ENCODE measurements at places on chromosomes 7 and 10.

GRCh38 chr7:29065181-29065857 is 81.0 kb downstream of the CPVL start:
- DNase-seq, result no peak

DNA sequence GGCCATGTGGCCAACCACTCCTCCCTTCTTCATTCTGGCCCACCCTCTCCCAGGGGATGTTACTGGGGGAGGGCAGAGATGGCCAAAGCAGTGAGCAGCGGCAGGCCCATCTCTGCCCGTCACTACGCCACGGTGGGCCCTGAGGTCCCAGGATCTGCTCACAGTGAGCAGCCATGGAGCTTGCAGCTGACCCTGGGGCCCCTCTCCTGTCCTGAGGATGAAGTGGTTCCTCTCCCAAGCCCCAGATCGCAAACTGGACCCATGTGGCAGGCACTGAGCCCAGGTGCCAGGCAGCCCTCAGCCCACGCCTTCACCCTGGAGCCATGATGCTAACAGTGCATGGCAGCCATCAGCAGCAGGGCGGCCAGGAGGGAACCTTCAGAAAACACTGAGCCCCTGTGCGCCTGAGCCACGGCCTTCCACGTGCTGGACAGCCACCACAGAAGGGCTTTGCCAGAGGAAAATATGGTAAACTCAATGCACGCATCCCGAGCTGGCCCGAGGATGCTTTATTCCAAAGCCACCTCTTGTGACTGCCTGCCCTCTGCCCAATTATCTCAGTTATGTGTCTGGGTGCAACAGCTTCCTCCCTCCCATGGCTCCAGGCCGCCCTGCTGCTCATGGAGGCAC is 485.7 kb downstream of the PTPRN2 start:
- DNase-seq, result no peak

DNA sequence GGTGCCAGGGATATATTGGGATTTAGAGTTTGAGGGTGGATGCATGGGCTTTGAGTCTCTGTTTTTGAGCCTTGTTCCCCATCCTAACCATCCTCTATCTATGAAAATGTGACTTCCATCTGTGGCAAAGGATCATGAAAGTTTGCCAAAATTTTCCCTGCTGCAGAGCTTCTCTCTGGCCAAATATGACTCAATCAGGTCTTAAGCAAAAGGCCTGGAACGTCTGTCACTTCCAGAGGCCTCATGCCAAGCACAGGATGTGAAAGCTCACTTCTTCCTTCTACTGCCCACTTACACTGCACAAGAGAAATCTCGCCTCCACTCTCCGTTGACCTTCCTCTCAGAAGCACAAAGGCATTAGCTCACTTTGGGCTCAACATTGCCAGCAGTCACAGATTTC is 696.9 kb upstream of the NRP1 start:
- no peak for DNase-seq

DNA sequence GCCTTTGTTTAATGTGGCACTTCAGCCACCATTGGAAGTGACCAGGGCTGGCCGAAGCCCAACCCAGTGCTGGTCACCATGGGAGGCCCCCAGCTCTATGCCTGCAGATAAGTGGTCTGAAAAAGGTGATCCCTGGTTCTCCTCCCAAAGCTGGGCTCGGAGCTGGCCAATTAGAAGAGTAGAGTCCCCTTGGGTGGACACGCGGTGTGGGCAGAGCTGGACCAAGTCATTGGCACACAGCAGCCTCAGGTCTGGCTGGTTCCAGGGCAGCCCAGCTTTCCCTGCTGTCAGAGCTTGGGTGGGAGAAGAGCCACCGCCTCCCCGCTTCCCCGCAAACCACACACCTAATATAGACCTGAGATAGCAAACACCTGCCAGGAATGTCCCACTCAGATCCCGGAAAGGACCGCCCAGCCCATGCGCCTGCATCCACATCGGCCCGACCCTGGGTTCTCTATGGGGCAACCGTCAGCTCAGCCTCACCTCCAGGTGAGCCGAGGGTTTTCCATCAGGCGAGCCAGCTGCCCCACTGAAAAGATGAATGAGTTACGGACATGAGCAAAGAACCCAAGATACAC is 84.3 kb downstream of the TCERG1L start:
- DNase-seq, result no peak

DNA sequence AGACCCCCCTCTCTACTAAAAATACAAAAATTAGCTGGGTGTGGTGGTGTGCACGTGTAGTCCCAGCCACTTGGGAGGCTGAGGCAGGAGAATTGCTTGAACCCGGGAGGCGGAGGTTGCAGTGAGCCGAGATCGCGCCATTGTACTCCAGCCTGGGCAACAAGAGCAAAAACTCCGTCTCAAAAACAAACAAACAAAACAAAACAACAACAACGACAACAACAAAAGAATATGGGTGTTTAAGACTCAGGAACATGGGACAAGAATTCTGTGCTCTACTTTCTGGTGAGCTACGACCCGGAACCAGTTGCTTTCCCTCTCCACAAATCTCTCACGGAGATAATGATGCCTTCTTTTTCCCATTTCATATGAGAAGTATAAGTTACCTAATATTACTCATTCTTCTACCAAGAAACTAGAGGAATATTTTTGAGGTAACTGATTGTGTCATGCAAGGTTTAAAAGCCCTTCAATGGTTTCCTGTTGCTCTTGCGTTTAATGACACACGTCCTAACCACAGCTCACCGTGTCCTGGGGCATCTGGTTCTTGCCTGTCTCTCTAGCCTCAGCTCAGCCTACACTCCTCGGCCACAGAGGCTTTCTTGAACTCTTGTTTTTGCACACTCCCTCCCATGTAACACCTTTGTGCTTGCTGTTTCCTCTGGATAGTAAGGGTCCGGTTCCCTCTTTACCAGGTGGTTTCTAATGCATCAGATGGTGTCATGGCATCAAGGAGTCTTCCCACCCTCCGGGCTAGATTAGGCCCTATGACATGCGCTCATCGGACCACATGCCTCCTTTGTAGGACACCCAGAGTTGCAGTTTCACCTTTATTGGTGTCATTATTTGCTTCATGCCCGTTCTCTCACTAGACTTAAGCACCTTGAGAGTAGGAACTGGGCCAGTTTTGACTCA is 67.5 kb downstream of the PFKFB3 start:
- DNase-seq, result peak; percentile 32

GRCh38 chr7:87127019-87127418 is 25.2 kb upstream of the DMTF1 start:
- DNase-seq, result no peak

DNA sequence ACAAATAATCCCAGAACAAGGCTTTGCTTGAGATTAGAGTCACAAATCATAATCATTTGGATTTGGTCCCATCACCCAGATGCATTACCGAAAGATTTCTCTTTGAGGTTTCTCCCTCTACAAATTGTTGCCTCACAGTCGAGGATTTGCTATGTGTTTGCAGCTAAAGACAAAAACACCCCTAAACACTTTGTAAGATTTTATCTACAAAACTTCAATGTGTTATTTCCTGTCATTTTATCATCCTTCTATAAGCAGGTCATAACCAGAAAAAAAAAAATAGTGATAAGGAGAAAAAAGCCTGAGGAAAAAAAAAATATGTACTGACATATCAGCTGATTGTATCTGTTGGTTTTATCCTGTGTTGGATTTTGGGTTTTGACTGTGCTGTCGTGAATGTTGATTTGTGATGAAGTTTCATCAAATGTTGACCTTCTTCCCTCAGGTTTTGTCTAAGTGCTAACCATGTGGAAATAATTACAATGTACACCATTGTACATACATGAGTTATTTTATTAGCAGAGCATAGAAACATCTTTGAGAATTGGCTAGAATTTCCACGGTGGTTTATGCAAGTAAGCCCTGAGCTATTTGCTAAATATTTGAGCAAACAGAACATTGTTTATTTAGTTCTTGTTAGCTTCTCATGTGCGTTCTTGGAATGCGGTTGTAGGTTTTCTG is 274.4 kb downstream of the NEBL start:
- no peak for DNase-seq

DNA sequence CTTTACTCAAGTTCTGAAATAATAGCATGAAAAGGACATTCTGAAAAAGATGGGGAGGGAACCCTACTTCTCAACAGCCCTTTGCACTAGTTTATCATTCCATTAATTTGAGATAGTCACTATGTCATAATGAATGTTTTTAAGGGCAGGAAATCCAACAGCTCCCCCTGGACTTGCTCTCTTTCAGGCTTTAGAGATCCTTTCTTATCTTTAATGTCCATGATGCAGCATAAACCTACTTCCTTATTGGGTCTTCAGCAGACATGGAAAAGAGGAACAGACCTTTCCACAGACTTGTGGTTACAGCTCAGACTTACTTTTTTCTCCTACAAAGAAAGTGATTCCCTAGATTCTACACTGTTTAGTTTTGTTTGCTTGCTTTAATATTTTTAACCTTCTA is 87.3 kb downstream of the IDE start:
- no peak for DNase-seq

DNA sequence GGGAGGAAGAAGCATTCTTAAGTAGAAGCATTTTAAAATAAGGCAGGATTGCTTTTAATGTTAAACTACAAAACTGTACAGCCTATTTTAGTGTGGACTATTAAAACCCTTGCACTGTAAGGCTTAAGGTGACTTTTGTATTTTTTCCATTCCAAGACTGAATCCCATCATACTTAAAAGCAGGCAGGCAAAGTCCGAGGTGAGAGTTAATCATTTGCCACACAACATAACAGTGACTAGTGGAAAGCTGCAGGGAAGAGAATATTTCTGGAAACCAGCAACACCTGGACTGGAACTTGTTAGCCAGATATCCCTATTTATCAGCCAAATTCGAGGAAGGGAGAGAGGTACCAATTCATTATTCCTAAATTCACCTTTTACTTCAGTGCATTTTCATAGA is 3.5 kb downstream of the PRR15 start:
- DNase-seq, result no peak

- DNase-seq, result no peak
These were observed 16.6 kb downstream of the MEIG1 start for GRCh38 chr10:14975672-14976273.

DNA sequence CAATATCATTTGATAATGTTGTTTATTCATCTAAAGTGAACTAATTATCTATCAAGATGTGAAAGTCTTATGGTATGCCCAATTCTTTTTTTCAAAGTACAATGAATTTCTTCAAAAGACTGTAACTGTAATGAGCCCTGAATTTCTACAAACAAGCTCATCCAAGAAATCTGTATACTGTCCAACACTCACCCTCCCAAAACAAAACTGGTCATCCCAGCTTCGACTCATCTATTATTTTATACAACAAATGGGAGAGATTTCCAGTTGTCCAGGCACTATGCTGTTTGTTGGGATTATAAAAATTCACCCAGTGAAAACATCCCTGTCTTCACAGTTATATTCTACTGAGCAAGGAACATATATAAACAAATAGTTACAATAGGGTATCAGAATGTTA is 806.9 kb downstream of the TNS3 start:
- DNase-seq, result no peak

- DNase-seq, result no peak
These were observed 323.0 kb upstream of the LRGUK start for GRCh38 chr7:133804127-133804526.

- DNase-seq, result no peak
These were observed 301.0 kb upstream of the IMMP2L start for GRCh38 chr7:111863269-111863668.

Data from stimulated activated CD8-positive, alpha-beta memory T cell treated with anti-CD3 and anti-CD28 coated beads, Interleukin-4, amount 100 ng/mL, for 4 hours (primary cell).